Activated CD4-positive, alpha-beta T cell treated with anti-CD3 and anti-CD28 coated beads, Interleukin-2, amount 10 ng/mL, durations not matched to agents 7 days and 5 days (primary cell): ENCODE measurements at places on chromosomes 2 and 18. TPM values are rescaled to one million over a fixed set of nuclear protein-coding genes. Genes with fewer than 3 reads are reported as not detected.

- no peak for DNase-seq
These were observed 240.0 kb upstream of the GULP1 start for GRCh38 chr2:188051706-188052105.

DNA sequence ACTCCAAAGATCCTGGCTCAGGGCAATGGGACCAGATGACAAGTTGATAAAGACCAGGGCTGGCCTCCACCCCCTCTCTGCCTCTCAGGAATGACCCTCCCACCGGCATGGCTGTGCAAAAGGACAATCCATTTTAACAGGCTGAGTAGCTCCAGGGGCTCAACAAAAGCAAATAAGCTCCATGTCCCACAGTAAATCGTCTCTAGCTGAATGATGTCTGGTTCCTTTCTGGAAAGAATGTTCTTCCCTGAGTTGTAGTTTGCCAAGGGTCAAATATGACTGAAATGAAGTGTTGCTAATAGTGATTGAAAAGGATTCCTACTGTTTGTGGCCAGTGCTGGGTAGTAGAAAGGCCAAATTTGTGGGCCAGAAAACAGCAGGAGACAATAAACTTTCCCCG is 434.4 kb upstream of the ETAA1 start:
- no peak for DNase-seq

DNA sequence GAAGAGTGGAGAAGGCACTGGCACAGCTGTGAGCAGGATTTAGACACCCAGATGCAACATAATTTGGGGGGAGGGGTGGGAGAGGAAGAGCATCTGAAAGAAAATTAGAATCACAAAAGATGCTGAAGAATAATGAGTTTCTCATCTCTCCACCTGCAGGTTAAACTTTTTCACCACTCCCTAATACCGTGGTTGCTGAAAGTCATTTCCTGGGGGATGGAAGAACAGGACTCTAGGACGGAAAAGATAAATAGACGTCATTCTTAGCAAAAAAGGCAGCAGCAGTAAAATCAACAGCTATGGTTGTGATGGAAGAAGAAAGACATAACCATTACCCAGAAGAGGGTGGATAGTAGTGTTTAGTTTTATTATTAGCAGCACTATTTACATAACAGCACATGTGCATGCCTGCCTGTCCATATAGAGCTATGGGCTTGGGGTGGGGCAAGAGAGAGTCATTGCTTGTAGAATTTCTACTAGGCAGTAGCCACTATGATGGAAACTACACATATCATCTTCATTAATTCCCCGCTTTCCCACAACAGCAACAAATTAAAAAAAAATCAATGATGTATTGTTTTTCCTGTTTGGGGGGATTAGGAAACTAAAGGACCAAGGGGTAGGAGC is 212.2 kb downstream of the TRIB2 start:
- no peak for DNase-seq

DNA sequence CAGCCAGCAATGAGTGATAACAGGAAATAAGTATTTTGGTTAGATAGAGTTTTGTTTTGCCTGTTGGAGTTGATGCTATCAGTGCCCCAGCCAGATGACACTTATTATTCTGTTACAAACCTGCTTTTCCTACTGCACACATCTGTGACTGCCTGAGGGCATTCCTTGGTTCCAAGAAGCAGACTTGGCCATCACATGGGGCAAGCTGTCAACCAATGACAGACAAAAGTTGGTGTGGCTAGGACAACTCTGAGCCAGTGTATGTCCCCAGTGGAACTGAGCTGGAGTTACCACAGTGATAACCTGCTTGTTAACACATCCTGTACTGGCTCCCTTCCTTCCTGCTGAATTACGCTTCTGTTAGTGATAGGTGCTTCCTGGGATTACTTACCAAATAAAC is 54.5 kb downstream of the FAM171B start:
- DNase-seq = no peak

DNA sequence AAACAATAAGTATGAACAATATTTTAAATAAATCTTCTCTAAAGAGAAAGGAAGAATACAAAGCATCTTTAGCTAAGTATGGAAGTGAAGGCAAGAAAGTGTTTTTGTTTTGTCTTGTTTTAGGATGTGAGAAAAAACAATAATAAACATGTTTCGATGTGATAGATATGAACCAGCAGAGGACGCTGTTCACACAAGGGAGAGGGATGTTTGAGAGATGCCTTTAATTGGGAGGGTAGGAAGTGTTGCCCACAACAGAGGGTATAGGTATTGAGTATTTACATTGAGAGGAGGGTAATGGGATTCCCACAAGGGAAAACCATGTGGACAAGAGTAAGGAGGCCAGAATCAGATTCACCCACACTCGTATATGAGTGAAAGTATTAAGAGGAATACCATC is 55.1 kb downstream of the CDH19 start:
- no peak for DNase-seq

GRCh38 chr2:68721482-68722101 is 13.0 kb upstream of the ARHGAP25 start:
- DNase-seq = peak; percentile 63

DNA sequence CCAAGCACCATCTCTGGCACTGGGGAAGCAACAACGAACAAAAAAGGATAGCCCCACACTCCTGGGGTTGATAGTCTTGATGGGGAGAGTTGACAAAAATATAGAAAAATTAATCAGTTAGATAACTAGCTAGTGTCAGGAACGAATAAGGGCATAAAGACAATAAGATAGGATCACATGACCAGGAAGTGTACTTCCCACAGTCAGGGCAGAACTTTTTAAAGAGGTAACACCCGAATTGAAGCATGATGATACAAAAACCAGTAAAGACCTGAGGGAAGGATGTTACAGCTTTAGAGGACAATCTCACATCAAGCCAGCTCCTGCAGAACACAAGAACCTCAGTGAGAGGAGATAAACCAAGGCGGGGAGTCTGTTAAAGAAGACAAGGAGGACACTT is 295.4 kb upstream of the CRIM1 start:
- no peak for DNase-seq

GRCh38 chr18:62878305-62878704 is 163.0 kb downstream of the PHLPP1 start:
- DNase-seq = no peak

GRCh38 chr2:158484892-158485556 is 28.3 kb downstream of the PKP4 start:
- no peak for DNase-seq

DNA sequence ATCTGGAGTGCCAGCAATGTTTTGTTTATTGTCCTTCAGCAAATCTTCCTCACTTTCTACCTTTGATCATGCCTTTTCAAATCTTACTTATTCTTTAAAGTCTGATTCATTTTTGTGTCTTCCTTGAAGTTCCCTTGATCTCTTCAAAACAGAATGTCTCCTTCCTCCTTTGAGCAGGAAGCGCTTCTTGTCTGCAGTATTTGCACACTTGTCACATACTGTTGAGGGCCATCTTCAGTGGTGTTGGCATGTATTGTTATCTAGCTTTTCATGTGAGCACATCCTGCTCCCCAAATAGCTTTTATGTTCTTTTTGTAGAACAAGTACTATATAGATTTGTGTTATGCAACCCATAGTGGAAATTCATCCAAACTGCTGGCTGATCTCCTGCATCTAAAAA is 5.9 kb upstream of the CERS6 start:
- DNase-seq = peak; percentile 14

DNA sequence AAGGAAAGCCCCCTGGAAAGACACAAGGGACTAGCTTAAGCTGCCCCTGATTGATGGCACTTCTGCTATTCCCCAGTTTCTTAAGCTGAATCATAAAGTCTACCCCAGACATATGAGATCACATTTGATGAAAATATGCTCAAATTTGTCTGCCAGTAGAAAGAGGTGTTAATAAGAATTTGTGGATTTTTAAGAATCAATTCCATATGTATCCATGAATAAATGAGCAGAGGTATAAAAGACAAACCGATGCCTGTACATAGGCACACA is 119.9 kb downstream of the CCBE1 start:
- DNase-seq = no peak

- DNase-seq = no peak
These were observed 15.1 kb upstream of the DARS1 start for GRCh38 chr2:136000502-136000901.

DNA sequence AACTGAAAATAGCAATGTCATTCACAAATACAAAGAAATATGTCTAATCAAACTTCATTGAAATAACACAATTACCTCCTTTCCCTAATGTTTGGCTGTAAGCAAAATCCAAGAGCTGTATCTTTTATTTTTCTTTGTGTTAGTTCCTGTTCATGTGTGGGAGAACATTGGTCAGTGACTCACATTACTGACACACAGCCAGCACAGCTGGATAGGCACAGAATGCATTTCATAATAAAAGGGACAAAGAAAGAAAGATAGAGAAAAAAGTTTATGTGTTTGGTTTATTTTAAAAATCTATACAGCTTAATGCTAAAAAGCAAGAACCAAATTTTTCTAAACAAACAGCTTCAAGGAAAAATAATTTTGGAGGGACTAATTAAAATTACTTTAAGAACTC is 185.6 kb upstream of the COL3A1 start:
- DNase-seq = no peak

- no peak for DNase-seq
These were observed 140.7 kb upstream of the PXDN start for GRCh38 chr2:1884933-1885580.

GRCh38 chr2:30217644-30218337 is 13.5 kb upstream of the LBH start:
- DNase-seq = no peak

- no peak for DNase-seq
These were observed 28.4 kb downstream of the ARHGAP28 start for GRCh38 chr18:6757931-6758330.

The NTSR2 gene
- not detected for total RNA-seq

The IL1R1 gene
- total RNA-seq = 1.3 TPM

The GALNT5 gene
- not detected for total RNA-seq

The TFPI gene
- not detected for total RNA-seq

The COL3A1 gene
- not detected for total RNA-seq

The RIF1 gene
- 57.3 TPM for total RNA-seq

The NEU4 gene
- 0.37 TPM for total RNA-seq
